Fibroblast of lung (primary cell): ENCODE measurements at places on chromosomes 2 and 18. TPM values are rescaled to one million over a fixed set of nuclear protein-coding genes. Genes with fewer than 3 reads are reported as not detected.

CD207 gene
- total RNA-seq = not detected in 2 replicates

DNA sequence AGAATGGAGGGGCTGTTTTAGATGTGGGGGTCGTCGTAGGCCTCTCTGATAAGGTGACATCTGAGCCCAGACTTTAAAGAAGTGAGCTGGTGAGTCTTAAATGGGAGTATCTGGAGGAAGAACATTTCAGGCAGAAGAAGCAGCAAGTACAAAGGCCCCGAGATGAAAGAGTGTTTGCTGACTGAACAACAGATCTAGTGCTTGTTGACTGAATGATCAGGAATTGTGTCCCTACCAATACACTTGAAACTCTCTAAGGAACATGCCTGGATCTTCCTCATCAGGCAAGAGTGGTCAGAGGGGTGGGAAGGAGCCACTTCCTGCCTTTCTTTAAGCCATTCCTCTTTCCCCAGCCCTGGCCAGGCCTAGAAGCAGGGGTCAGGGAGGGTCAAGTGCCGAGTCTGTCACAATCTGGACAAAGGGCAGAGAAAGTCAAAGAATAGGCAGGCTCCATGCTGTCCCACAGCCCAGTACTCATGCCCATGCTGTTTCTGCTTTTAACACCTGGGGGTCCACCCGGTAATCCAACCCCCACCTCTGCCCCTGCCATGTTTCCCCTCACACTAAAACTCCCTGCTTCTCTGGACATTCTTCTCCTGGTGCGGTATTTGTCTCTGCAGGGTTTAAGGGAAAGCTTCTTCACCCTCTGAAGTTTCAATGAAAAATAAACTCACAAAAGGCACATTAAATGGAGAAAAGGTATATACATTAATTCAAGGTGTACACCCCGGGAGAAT is 3.0 kb upstream of the TMEM37 start:
- no peak for DNase-seq

- no peak for DNase-seq
These were observed 53.7 kb downstream of the EHD3 start for GRCh38 chr2:31287654-31288053.

RGPD3 gene
- total RNA-seq = 0.17 and 0.26 TPM in 2 replicates

GRCh38 chr2:4576075-4576474 is 872.7 kb downstream of the DCDC2C start:
- no peak for DNase-seq

GRCh38 chr2:9912468-9912867 is 39.0 kb upstream of the GRHL1 start:
- DNase-seq = no peak

LRP1B gene
- total RNA-seq = under 0.01 TPM in 2 replicates

MOGAT1 gene
- total RNA-seq = not detected in 2 replicates
